ENCODE measurements at places on chromosomes 2 and 18. TPM values are rescaled to one million over a fixed set of nuclear protein-coding genes. Genes with fewer than 3 reads are reported as not detected.

DNA sequence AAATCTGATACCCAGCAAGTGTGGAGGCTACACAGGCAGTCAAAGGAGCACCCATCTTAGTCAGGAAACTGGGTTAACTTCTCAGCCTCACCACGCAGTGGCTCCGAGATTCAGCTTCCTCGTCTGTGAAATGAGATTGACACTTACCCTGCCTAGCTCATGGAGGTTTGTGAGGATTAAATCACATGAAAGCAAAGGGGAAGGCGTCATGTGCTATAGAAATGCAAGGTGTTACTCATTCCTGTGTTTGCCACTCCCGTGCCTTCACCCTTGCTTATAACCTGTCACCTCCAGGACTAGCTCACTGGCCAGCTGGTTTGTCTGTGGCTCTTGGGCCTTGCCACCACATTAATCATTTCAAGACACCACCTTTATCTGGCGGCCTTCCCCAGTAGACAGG lies 118.9 kb upstream of the FOSL2 start:
- no peak for ATAC-seq

DNA sequence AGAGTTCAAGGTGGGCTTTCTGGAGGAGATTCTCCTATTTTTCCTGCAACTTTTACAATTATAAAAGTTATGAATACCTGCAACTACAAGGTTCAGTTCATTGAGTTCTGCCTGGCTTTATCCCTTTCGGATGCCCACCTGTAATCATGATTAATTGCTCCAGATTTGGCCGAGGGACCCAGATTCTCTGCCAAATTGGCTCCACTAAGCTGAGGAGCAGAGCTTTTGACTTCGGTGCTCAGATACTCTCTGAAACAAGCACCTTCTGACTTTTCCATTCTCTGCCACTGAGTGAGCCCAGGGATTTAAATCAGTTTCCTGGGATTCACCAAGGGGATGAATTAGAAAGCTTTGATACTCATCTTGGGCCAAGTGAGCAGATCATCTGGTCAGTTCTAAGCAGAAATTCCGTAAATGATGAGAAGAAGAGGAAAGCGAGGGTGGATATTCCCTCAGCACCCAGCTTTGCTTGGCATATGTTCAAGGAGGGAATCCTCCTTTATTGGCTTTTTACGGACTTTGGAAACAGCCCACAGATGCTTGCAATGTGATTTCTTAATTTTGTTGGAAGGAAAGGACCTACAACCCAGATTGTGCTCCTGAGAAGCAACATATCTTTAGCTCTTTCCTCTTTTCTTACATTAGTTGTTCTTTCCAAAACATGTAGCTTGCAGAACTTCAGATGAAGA lies 179.2 kb downstream of the SETBP1 start:
- peak; percentile 7 for ATAC-seq

- ATAC-seq, result no peak
Measured at GRCh38 chr2:129810521-129810920, 168.9 kb upstream of the RAB6C start.

- no peak for ATAC-seq
Measured at GRCh38 chr2:165015052-165015642, 59.8 kb upstream of the SLC38A11 start.

DNA sequence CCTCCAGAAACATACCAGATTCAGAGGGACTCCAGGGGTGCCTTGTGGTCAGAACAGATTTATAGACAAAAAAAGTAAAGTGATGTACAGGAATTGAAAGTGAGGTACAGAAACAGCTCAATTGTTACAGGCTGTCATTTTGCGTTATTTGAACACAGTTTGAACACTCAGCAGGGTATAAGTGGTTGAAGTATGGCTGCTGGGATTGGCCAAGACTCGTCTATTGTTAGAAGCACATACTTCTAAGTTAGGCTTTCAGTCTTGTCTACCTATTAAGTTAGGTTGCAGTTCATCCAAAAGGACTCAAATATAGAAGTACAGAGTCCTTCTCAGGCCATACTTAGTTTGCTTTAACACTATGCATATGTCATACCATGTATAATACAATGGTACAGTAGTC lies 21.0 kb upstream of the GRB14 start:
- ATAC-seq, result no peak

- ATAC-seq, result no peak
Measured at GRCh38 chr18:40120356-40120755, 1834.7 kb upstream of the PIK3C3 start.

DNA sequence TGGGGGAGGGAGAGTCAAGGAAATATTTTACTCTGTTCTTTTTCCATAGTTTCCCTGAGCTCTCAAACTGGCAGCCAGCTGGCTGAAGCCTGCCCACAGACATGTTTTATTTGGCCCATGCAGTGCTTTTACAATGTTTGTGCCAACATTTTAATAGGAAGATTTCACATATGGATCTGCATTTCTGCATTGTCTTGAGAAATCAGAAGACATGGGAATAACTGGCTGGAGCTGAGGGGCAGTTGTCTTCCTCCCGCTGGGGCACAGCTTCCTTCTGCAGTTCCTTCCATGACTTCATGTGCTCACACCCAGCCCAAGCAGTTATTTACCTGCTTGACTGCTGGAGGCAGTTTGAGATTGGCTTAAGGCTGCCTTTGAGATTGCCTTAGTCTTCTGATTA lies 74.4 kb downstream of the PLCL1 start:
- no peak for ATAC-seq

GRCh38 chr2:95044601-95045000 lies 19.1 kb downstream of the MAL start:
- no peak for ATAC-seq

DNA sequence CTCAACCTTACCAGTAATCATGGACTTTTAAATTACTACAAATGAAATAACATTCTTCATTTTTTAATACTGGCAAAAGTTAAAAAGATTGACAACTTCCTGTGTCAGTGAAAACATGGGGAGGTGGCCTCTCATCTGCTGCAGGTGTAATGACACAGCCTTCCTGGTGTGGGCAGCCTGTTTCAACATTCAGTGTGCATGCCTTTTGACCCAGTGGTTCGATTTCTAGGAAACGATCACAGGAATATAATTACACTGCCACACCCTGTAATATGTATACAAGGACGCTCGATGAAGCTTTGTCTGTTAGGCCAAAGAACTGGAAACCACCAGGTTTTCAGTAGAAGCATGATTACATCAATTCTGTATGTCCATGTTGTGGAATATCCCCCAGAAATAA lies 68.7 kb downstream of the MTHFD2 start:
- ATAC-seq, result no peak

GRCh38 chr18:11665587-11665986 lies 23.5 kb upstream of the GNAL start:
- ATAC-seq, result no peak

DNA sequence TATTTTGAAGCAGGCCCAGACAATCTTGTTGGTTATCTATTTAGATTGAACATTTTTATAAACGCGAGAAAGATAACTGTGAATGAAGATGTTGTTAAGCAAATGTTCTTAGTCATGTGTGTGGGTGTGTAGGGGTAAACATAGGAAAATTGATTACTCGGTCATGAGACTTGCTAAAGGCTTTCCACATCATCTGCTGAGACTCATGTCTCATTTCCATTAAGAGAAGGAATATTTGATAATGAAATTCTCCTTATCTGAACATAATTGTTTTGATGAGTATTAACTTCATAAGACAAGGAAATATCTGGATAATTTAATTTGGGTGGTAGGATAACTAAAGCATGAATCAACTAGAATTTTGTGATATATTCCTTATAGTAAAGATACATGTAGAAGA lies 19.7 kb downstream of the CCDC102B start:
- no peak for ATAC-seq

DNA sequence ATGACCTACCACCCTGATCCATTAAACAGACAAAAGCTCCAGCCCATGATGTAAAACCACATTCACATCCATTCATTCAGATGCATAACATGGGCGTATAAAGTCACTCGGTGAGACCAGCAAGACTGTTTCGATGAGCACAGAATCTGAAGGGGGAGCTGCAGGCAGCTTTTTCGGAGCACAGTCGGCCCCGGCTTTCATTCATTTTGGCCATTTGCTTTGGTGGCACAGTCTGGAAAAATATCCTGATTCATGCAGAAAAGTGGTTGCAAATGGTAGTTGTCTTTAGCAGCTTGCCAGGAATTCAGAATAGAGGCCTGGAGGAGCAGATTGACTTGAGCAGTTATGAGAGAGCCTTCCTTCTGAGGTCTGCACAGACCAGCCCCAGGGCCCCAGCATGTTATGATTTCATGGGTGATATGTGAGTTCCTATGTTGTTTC lies 11.2 kb downstream of the ARID5A start:
- no peak for ATAC-seq

DNA sequence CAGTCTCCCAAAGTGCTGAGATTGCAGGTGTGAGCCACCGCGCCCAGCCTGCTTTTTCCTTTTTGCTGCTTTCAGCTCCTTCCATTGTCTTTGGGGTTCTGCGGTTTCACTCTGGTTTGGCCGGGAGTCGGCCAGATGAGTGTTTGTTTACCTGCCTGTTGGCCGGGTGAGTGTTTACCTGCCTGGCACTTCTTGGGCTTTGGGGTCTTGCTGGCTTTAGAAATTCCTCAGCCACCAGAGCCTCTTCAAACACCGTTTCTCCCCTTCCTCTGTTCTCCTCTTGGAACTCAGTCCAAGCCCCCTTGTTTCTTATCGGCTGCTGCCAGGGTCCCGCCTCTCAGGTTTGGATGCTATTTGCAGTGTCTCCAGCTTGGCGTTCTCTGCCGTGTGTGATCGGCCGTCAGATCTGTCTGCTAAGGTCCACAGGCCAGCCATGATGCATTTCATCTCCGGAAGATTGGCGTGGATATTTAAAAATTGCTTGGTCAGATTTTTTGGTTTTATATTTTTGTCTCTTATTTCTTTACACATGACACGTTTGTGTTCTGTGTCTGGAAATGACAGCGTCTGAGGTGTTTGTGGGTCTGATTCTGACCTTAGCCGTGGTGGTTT lies 14.2 kb upstream of the GAL3ST2 start:
- no peak for ATAC-seq

Gene DYSF
- total RNA-seq, result 11.0 TPM

Gene RAX
- total RNA-seq, result not detected

Gene TMEM200C
- total RNA-seq, result 0.15 TPM

Gene OTOF
- not detected for total RNA-seq

Gene C1QL2
- not detected for total RNA-seq

Gene EVA1A
- not detected for total RNA-seq

Gene RESP18
- not detected for total RNA-seq
